ENCODE measurements at places on chromosomes 11 and 22. TPM values are rescaled to one million over a fixed set of nuclear protein-coding genes. Genes with fewer than 3 reads are reported as not detected.

The GALNT18 gene
- 19.0 TPM for total RNA-seq

The MMP27 gene
- not detected for total RNA-seq

The GAL3ST1 gene
- total RNA-seq: 9.7 TPM

The MYEOV gene
- 109 TPM for total RNA-seq

The MRE11 gene
- total RNA-seq: 19.1 TPM

All from A549 treated with DMSO at 1 μM for 4 hours (cell line).